ENCODE measurements at places on chromosomes 6 and 20. TPM values are rescaled to one million over a fixed set of nuclear protein-coding genes. Genes with fewer than 3 reads are reported as not detected.

The CEP250 gene
- 23.5 TPM for total RNA-seq

The SIRPB1 gene
- 0.14 TPM for total RNA-seq

The ADGRF1 gene
- not detected for total RNA-seq

The TRIM40 gene
- total RNA-seq: not detected

The CDH4 gene
- 5.7 TPM for total RNA-seq

The LRRC73 gene
- not detected for total RNA-seq

The DLL1 gene
- 1.2 TPM for total RNA-seq

The IMPG1 gene
- not detected for total RNA-seq

The SLC22A3 gene
- total RNA-seq: 0.07 TPM

The OR2B6 gene
- total RNA-seq: not detected

The FOXC1 gene
- total RNA-seq: 28.7 TPM

The AFG1L gene
- 2.7 TPM for total RNA-seq

The C4B gene
- 0.43 TPM for total RNA-seq

The BMP6 gene
- 203 TPM for total RNA-seq

The ZC2HC1B gene
- total RNA-seq: not detected

The SIRPB2 gene
- 0.79 TPM for total RNA-seq

The CST5 gene
- not detected for total RNA-seq

The KIF6 gene
- under 0.01 TPM for total RNA-seq

The SS18L1 gene
- total RNA-seq: 12.9 TPM

The ZNF133 gene
- 8.4 TPM for total RNA-seq

The TRIM31 gene
- total RNA-seq: not detected

The PPT2 gene
- 32.7 TPM for total RNA-seq

The EPHA7 gene
- 0.40 TPM for total RNA-seq

The IL17F gene
- not detected for total RNA-seq

The LPA gene
- total RNA-seq: not detected

The TDP2 gene
- total RNA-seq: 39.1 TPM

The PTCHD4 gene
- 3.2 TPM for total RNA-seq
